ENCODE measurements at places on chromosomes 12 and 14.

- no peak for DNase-seq
Measured at GRCh38 chr14:87043667-87044200, 949.2 kb downstream of the GALC start.

- no peak for DNase-seq
Measured at GRCh38 chr12:87991483-87991882, 37.7 kb downstream of the C12orf50 start.

DNA sequence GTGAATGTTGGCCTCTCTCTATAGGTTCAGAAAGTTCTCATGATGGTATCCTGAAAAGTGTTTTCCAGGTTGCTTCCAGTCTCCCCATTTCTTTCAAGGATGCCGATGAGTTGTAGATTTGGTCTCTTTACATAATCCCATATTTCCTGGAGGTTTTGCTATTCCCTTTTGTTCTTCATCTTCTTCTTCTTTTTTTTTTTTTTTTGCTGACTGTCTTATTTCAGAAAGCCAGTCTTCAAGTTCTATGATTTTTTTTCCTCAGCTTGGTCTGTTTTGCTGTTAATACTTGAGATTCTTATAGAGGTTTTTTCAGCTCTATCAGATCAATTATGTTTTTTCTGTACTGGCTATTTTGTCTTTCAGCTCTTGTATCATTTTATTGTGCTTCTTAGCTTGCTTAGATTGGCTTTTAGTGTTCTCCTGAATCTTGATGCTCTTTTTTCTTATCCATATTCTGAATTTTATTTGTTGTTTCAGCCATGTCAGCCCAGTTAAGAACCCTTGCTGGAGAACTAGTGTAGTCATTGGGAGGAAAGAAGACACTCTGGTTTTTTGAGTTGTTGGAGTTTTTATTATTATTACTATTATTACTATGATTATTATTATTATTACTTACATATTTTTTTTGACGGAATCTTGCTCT is 124.4 kb downstream of the FUT8 start:
- no peak for DNase-seq

DNA sequence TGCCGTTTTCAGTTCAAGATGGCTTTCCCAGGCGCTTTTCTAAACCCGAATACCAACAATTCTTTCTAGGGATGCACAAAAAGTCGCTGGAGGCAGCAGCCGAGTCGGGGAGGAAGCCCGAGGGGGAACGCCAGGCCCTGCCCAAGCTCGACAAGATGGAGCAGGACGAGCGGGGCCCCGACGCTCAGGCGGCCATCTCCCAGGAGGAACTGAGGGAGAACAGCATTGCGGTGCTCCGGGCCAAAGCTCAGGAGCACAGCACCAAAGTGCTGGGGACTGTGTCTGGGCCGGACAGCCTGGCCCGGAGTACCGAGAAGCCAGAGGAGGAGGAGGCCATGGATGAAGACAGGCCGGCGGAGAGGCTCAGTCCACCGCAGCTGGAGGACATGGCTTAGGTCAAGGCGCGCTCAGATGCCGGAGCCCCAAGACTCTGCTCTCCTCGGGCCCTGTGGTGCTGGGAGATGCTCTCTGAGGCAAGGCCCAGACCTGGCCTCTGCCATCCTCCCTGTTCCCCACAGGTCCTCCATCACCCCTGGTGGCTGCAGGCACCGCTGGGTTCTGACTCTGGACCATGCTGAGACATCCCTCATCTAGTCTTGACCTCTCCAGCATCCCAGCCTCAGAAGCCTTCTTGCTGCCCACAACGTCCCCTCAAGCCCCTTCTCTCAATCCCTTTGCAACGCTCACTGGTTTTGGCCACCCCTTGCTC is 21.4 kb downstream of the VSX2 start:
- no peak for DNase-seq

- DNase-seq, result no peak
Measured at GRCh38 chr14:94217116-94217515, 43.0 kb downstream of the PPP4R4 start.

DNA sequence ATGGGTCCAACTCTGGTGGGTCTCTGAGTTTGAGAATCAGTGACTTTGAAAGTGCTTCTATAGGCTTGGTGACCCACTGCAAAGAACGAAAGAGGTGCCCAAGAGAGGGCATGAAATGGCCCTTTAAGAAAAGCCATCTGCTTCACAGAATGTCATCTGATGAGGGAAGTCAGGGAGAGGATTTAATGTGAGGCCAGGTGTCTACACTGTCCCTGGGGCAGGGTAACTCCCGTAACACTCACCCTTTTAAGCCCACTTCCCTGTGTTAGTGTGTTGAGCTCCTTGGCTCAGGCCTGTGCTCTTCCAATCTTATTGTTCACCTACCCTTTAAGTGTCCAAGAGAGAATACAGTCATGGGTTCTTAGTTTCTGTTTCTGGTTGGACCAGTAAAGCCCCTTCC is 16.4 kb upstream of the SRSF5 start:
- DNase-seq, result no peak

DNA sequence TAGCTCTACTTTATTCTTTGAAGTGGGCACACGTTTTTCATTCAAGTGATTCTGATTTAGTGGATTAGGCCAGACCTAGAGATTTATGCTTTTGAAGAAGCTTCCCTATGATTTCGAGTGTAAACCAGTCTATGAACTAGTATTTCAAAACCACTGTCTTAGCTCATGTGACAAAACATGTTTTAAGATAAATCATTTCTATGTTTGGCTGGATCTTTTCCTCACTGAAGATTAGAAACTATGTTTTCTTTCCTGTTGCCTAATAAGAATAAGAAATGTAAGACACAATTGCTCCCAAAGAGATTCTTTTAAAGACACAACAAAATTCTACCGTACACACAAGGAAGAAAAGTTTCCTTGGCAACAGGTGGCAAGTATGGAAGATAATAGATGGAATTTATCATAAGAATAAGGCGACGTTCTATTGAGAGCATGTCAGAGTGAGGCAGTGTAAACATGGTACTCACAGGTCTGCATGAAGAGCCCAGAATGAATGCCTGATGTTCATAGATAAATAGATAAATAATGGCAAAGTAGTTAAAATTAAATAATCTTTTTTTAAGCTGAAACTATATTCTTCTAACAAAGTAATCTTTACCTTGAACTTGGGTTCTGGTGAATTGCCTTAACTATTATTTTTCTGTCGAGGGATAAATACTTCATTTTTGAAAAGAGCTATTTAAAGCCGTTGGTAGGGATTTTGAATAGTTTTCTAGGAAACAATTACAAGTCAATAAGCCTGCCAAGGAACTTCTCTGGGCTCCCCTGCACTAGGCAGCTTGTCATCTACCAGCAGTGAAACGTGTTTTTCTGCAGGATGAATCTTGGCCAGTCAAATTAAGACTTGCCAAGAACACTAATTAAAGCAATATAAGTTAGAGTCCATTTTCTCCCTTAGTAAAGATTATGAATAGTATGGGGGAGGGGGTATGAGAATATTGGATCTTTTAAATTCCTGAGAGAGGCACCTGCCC is 34.1 kb upstream of the C12orf75 start:
- no peak for DNase-seq

DNA sequence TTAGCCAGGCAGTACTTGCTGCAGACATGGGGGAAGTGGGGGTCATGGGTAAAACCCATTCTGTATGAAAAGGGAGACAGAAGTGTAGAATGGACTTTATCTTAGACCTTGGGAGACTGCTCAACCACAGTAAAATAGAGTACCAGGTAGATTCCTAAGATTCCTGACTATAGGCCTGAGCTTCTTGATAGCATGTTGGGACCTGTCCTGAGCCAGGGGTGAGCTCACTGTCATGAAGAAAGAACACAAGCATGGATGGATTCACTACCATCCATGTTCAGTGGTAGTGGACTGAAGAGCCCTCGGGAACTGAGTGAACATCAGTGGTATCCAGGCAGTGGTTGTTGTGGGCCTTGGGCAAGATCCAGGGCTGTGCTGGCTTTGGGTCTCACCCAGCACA is 1003.8 kb downstream of the TMTC2 start:
- DNase-seq, result no peak

- no peak for DNase-seq
Measured at GRCh38 chr14:89085737-89086382, 261.4 kb downstream of the TTC8 start.

DNA sequence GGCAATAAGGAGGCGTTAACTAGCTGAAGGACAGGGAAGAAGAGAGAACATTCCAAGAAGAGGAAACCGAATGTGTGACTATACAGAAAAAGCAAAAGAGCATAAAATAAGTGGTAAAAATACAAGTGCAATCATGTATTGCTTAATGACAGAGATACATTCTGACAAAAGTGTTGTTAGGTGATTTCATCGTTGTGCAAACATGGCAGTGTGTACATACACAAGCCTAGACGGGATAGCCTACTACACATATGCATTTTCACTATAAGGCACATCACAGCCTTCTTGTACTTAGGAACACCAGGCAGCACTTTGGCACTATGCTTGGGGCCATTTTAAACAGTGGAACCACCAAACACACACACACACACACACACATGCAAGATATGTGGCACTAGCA is 299.3 kb downstream of the BCAT1 start:
- DNase-seq, result no peak

DNA sequence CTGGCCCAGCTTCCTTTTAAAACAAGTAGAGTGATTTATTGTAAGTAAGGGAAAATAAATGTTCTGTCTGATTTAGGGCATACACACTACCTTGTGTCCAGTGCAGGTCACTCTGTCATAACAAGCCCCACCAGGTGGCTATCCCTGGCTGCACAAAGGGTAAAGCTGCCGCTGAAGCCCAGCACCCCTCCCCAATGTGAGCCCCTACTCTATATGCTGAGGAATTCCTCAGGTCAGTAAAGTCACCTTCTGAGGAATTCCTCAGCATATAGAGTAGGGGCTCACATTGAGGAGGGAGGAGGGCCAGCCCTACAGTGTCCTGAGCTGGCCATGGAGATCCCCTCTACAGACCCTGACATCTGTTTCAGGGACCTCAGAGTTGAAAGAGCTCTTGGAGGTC is 67.2 kb downstream of the TBC1D30 start:
- DNase-seq, result no peak

DNA sequence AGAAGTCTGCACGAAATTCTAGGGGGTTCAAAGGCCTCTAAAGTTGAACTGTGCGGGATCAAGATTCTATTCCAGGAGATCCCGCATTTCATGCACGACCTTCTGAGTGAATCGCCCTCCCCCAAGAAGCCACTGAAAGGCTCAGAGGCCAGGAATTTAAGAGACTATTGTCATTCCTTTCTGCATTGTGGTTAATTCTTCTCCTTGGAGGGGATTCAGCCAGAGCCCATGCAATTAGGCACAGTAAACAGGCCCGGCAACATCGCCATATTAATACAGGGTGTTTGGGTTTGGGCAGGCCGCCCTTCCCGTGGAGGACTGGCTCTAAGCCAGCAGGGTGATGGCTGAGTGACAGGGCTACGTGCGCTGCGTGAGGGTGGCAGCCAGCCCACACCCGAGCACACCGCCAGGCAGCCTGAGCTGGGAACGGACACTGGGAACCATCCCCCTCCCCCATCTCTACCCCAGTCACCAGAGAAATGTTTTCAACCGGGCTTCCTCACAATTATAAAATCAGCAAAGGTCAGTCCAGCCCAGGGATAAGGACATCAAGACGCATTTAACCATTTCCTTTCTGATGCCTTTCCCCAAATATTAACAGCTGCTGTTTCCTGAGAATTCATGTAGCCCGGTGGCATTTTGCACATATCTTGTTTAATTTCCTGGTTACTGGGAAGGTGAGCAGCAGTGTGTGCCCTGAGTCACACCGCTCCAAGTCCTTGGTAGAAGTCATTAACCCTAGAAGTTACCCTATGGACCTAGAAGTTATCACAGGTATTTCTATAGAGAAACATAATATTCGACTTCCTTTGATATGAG is 12.5 kb downstream of the EGLN3 start:
- no peak for DNase-seq

GRCh38 chr12:110134691-110135411 is 10.7 kb downstream of the IFT81 start:
- DNase-seq, result no peak

- peak; percentile 16 for DNase-seq
Measured at GRCh38 chr12:59972905-59973304, 377.1 kb downstream of the SLC16A7 start.

DNA sequence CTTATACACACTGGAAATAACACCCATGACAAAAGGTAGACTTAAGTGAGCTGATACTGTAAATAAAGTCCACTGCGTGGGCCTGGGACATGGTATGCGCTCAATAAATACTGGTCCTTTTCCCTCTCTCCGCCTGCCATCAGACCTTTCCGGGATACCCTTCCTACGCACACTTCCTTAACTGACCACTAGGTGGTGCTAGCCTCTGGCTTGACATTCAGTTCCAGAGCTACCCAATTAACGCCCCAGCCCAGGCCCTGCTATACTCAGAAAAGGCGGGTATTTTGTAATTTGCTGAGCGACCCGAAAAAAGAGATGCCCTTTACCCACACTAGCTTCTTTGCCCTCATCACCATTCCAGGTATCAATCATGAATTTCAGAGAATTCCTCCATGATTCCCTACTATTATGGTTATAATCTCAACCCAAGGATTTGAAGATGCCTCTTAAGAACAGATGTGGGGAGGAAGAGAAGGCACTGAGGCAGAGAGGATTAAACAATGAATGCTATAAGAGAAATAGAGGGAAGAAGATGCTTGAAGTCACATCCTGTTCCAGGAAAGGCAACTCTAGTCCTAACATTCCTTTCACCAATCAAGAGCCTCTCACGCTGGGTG is 3.9 kb upstream of the LRP1 start:
- DNase-seq, result no peak

- DNase-seq, result no peak
Measured at GRCh38 chr12:62673028-62673815, 206.6 kb downstream of the MON2 start.

GRCh38 chr12:12032260-12032791 is 38.4 kb upstream of the BCL2L14 start:
- no peak for DNase-seq

- DNase-seq, result no peak
Measured at GRCh38 chr14:104281768-104282301, 143.4 kb downstream of the KIF26A start.

DNA sequence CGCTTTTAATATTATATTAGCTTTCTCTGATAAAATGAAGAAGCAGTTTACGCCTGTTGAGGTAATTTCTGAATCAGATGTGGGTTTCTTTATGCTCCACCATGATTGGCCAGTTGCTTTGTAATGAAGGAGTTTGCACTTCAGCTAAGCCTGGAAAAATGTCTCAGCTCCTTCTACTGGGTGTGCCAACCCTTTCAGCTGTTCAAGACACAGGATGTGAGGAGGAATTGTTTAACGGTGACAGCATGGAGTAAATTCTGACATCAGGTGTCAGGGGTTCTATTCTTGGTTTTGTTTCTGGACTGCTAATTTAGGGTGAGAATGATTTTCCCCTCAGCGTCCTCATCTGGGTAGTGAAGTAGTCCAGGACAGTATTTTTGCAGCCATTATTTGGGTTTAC is 43.5 kb downstream of the FLRT2 start:
- no peak for DNase-seq

Data from HuH-7.5 (cell line).